ENCODE measurements at places on chromosomes 16 and 17. TPM values are rescaled to one million over a fixed set of nuclear protein-coding genes. Genes with fewer than 3 reads are reported as not detected.

DNA sequence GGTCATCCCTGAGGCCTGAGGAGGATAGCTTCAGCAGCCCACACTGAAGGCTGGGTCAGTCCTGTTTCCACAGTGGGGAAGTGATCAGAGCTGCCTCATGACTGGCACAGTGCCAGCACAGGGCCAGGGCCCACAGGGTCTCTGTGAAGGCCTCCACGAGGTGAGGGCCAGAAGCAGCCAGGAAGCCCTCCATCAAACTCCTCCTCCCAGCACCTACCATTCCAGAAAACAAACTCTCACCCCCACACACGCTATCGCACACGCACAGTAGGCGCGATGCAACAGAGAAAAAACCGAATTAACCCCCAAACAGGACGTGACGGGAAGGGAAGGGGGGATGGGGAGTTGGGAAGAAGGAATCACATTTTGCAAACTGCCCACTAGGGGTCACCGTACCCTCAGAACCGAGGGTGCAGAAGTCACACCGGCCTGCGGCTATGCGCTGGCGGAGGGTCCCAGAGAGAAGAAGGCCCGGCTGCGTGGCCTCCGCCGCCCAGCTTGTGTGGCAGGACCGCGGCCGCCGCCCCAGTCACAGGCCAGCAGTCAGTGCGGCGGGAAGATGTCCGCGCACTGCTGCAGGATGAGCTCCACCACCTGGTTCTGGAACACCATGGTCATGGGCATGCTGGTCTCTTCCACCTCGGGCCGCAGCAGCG is 37.6 kb downstream of the ARHGAP27 start:
- no peak for DNase-seq

DNA sequence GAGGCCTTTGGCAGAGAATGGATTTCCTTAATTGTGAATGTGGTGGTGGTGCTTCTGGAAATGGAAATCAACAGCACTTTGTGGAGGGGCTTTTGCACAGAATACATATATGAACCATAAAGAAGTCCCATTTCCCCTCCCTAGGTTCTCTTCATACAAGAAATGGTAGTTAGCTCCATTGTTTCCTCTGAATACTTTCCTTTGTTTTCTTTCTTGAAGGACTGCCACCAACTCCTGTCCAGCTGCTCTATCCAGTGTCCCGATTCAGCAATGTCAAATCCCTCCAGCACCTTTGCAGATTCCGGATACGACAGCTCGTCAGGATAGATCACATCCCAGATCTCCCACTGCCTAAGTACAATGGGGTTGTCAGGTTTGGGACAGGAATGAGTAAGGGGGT is 33.2 kb upstream of the ARHGAP23 start:
- DNase-seq: no peak

MYH11 gene
- total RNA-seq: 57.8 TPM

CCL7 gene
- total RNA-seq: not detected

- no peak for DNase-seq
Measured at GRCh38 chr17:32656886-32657285, 170.1 kb downstream of the CDK5R1 start.

GRCh38 chr16:87929986-87930385 is 6.3 kb downstream of the CA5A start:
- DNase-seq: no peak

DNA sequence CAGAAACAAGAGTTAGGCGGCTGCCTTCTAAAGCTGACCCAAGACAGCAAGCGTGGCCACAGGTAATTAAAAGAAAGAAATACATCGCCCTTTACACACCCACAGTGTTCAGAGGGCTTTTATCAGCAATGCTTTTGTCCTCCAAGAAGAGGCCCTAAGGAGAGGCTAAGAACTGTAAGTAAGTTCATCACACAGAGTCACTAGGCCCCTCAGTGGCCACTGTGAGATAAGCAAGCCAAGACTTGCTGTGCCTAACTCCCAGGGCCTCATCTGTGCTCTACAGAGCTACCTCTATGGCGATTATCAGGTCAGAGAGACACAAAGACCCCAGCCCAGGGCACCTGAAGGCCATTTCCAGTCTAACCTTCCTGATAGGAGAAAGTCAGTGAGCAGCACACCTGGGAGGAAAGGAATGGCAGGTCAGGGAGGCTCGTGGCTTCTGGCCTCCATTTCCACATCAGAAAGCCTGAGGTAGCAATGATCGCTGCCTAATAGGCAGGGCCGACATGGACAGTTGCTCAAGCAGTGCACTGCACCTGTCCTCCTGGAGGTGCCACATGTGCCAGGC is 545.2 kb upstream of the CDH11 start:
- no peak for DNase-seq

- no peak for DNase-seq
Measured at GRCh38 chr16:49763826-49764225, 92.1 kb downstream of the ZNF423 start.

DNA sequence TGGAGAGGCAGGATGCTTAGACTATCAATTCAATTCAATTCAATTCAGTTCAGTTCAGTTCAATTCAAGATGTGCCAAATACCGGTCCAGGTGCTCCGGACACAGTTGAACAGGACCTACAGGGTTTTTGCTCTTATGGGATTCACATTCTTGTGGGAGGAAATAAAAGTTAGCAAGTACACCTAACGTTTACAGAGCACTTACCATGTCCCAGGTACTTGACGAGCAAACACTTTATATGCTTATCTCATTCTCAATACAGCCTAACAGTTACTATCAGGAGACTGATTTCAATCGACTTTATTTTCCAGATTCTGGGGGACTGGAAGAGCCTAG is 467 bp upstream of the GDE1 start:
- no peak for DNase-seq

DNA sequence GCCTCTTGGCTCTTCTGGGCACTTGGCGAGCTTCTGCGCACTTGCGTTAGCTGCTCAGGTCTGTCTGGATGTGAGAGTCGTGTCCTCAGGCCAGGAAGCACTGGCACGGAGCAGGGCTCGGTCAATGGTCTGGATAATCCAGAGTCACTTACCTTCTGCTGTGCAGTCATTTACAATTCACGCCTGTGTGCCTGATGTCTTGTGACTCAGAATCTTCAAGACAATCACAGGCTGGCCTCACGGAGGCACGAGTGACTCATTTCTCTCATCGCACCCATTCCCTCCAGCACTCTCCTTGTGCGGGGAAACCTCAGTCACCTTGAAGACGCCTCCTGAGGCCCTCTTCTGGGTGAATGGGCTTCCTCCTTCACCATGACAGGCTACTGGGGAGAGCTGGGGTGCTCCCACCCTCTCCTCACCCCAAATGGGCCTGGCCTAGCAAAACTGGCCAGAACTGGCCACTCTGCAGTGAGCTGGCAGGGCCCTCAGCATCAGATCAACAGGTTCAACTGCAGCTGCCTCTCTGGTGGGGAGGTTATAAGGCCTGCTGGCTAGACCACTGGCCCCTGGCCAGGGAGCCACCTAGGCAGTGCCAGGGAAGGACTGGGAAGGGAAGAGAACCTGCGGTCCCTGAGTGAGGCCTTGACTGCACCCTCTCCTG is 1.9 kb upstream of the CAPN15 start:
- DNase-seq: no peak

MMP15 gene
- 12.0 TPM for total RNA-seq

DNA sequence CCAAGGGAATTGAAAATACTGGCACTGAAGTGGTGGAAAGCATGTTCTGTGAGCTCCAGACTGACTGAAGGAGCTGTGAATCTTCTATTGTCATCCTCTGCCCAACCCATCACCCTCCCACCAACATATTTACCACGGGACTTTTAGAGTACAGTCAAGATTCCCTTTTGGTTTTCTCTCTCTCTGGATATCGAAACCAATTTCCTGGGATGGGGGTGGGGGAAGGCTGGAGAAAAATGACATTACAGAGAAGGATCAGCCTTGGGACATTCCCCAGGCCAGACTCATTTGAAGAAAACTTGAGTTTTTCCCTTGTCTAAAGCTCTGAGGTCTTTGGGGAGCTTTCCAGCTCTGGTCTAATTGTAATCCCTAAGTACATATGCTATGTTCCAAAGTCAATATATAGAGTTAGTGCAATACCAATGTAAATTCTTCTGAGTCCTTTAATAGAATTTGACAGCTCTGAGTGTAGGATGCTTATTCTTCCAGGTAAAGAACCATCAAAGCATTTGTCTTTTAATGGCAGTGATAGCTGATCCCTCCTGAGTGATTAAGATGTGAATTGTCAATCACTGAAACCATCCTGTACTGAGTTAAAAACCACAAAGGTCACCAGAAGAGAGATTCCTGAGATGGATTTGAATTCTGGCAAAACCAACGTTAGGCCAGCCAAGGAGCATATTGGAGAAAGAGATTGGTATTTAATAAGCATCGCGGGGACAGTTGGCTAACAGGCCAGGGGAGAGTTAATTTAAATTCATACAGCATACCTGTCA is 48.8 kb upstream of the CCL1 start:
- DNase-seq: no peak

- DNase-seq: no peak
Measured at GRCh38 chr17:38428643-38429371, 543 bp downstream of the ARHGAP23 start.

- DNase-seq: peak; percentile 53
Measured at GRCh38 chr17:82941021-82942001, 101.5 kb upstream of the ZNF750 start.

DNA sequence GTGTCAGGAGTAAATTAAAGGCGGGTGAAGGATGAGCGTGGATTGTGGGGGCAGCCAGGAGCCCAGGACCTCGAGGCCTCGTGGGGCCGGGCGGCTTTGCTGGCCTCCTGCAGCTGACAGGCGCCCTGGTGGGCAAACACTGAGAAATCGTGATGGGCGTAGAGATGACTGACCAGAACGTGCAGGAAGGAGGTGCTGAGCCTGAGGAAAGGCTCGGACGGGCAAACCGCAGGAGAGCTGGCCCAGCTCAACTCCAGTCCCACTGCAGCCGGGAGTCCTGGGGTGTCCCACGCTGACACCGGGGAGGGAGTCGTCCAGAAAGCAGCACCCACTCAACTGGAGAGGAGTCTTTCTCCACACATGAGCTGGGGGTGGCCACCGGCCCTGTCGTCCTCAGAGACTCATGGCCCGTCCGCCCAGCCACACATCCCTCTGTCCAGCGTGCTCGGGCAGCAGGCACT is 36.9 kb downstream of the METRNL start:
- DNase-seq: no peak

DNA sequence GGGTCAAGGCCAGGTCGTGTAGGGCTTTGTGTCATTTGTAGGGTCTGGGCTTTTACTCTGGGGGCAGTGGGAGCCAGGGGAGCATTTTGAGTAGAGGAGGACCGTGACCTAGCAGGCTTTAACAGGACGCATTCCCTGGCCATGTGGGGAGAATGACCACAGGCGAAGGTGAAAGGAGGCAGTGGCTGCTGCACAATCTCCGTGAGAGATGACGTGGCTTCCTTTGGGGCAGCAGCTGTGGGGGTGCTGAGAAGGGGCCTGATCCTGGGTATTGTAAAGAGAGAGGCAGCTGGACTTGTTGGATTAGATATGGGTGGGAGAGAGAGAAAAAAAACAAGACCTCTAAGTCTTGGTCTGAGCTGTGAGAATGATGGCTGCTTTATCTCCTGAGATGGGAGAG is 46.0 kb downstream of the KATNIP start:
- no peak for DNase-seq

ACSM5 gene
- 1.7 TPM for total RNA-seq

DNA sequence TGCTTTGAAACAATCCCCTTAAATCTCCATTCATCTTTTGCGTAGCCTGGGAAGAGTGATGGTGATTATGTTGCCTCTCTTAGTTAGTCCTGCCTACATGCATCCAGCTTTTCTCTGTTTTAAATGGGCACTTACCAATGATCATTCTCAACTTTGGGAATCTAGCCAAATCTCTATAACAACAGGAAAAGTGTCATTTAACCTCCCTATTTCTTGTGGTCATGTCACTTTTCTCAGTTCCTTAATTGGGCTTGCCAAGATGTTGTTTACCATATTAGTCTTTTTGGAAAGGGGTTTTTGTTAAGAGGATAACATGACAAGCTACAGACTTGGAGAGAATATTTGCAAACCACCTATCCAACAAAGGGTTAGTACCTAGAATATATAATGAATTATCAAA is 15.6 kb upstream of the CLEC10A start:
- no peak for DNase-seq

- no peak for DNase-seq
Measured at GRCh38 chr17:56026915-56027314, 126.4 kb upstream of the ANKFN1 start.

DNA sequence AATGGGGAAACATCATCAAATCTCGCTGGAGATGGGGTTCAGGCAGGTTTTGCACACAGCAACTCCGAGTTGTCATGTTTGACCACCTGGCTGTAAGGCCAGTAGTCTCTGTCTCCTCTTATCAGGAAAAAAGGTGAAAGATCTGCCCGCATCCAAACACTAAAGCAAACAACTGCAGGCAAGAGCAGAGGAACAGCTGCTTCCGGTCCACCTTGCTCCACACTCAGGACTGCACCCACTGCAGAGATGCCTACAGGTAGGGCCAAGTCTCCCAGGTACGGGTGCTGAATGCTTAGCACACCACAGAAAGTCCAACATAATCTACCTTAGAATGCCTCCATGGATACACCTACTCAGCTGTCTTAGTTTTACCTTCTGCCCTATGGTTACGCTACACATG is 7.3 kb downstream of the TEX2 start:
- DNase-seq: no peak

PHB1 gene
- 114 TPM for total RNA-seq

DNA sequence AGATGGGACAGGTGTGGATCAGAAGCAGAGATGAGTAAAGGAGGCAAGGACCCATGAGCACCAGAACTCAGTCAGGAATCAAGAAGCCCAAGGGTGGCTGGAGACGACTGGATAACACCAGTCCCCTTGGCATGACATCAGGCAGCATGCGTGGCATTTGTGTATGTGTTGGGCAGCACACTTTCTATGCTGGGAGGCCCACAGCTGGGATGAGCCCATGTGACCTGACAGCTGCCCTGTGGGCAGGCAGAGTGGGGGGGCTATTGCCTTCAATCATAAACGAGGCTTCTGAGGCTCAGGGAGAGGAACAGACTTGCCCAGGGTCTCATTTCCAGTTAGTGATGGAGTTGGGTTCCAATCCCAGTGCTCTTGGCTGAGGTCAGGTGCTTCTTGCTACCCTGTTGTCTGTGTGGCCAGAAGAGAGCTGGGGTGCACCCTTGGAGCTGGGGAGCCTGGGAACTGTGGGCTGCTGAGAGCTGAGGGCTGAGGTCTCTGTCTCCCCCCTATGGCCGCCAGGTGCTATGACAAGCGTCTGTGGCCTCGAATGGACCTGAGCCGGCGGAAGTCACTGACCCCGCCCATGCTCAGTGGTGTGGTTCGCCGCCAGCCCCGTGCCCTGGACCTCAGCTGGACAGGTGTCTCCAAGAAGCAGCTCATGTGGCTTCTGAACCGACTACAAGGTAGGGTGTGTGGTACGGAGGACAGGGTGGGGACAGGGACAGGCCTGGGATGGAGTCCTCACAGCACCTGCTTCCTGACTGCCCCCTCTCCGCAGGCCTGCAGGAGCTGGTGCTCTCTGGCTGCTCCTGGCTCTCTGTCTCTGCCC is 7.1 kb upstream of the ORAI3 start:
- no peak for DNase-seq

CA7 gene
- not detected for total RNA-seq

KRTAP4-4 gene
- total RNA-seq: not detected

TMEM220 gene
- 7.6 TPM for total RNA-seq

GRCh38 chr17:62754631-62755030 is 53.5 kb downstream of the MARCHF10 start:
- DNase-seq: no peak

SPN gene
- total RNA-seq: not detected
